ENCODE measurements at places on chromosomes 16 and 17.

- DNase-seq: no peak
Observed at GRCh38 chr17:35713069-35713728, 18.2 kb upstream of the RASL10B start.

DNA sequence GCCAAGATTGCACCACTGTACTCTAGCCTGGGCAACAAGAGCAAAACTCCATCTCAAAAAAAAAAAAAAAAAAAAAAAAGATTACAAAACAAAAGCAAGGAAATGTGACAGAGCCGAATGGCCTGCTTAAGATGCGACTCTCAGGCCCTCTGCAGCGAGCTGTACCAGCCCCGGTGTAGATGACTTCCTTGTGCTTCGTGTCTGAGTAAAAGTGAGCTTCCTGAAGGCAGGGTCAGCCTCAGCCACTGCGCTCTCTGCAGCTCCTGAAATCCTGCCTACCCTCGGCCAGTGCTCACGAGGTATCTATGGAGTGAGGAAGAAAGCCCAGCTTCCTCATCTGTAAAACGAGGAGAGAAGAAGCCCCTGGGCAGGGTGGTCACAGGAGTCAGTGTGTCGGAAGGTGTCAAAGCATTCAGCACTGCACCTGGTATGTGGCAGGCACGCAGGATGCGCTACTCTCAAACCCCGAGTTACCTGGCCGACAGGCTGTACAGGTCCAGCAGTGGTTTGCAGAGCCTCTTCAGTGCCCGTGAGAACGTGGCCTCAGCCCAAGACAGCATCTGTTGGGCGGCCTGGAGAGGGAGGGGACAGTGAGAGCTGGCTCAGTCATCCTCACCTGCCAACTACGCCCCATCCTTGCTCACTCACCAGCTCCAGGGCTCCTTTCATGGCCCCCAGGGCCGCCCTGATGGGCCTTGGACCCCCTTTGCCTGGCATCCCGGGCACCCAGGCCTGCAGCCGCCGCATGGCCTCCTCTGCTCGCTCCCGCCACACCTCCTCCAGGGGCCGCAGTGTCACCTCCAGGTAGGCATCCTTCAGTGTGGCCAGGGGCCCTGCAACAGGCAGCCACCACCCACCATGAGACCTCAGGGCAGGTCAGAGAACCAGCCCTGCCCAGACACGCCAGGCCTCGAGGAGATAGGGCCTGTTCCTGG lies 44.6 kb downstream of the RMI2 start:
- no peak for DNase-seq

DNA sequence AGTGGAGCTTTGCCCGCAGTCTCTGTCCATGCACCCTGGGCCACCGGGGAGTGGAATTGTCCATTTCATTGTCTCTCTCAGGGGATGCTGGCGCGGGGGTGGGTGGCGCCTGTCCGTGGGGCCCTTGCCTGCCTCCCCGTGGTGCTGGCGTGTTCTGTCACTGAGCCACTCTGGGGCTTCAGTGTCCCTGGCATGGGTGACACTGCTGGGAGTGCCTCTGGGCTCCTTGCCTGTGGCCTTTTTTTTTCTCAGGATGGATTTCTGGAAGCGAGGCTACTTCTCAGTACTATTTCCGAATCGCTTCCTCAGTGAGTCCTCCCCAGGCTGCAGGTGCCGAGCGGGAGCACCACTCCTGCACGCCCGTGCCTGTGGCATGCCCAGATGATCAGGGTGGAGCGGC lies 55.0 kb downstream of the PDPK1 start:
- DNase-seq: no peak

DNA sequence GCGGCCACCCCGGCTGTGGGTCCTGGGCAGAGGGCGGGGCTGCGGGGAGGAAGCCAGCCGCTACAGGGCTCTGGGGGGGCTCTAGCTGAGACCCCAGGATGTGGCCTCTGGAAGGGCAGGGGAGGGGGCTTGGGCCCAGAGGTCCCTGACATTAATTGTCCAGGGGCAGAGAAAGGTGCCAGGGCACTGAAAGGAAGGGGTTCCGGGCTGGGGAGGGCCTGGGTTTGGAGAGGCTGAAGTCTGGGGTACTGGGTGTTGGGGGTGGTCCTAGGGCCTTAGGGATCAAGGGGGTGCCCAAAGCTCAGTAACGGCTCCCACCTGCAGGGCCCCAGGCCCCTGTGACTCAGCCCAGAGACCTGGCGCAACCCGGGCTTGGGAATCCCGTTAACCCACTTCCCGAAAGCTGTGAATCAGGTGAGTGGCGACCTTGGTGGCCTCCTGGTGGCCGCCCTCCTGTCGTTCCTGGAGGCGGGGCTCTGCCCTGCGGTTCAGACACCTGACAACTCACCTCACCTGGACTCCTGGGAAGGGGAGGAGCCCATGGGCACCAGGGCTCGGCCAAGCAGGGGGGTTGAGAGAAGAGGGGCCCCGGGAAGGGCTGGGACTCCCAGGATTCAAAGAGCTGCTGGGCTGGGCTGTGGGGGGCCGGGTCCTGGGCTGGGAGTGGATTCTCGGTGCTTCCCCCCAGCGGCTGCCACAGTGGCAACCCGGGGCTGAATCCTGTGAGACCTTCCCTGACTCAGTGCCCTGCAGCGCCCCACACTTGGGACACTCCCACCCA lies 465 bp upstream of the PRSS22 start:
- no peak for DNase-seq

DNA sequence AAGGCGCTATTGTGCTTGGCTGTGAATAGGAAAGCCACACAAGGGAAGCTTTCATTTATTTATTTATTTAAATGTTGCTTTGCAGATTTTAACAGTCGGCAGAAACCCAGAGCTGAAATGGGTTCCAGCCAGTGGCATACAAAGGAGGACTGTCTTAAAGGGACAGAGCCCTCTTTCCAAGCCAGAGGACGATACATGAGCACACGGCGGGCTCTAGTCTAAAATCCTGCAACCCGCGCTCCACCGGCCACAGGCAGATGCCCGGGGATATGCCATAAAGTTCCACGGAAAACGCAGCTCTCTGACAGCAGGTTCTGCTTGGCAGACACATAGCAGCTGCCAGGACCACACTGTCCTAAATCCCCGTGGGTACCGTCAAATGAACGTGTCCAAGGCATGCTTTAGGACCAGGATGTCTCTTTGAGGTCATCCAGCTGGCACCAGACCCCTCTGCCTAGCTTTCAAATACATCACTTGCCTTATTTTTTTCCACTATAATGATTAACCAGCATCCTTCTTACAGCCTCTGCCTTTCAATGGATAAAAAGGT lies 64.6 kb downstream of the CYTH1 start:
- no peak for DNase-seq
